ENCODE measurements at places on chromosomes 6 and 20.

GRCh38 chr20:4134861-4135379, 119.6 kb upstream of the RNF24 start:
- no peak for DNase-seq

DNA sequence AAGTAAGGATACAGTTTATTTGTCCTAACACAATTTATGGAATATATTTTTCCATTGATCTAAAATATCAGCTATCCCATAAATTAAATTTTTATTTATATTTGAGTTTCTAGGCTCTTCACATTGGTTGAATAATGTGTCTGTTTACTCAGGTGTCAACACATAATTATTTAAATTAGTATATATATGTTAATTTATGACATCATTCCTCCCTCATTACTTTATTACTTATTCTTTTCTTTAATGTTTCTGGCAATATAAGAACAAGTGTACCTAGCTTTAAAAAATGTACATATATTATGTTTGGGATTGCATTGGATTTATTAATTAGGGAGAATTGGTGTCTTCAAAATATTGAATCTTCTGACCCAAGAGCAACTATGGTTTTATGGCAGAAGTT, 31.2 kb upstream of the TCF21 start:
- DNase-seq, result no peak

- DNase-seq, result no peak
These were observed 90.0 kb downstream of the PLG start for GRCh38 chr6:160791981-160792418.

DNA sequence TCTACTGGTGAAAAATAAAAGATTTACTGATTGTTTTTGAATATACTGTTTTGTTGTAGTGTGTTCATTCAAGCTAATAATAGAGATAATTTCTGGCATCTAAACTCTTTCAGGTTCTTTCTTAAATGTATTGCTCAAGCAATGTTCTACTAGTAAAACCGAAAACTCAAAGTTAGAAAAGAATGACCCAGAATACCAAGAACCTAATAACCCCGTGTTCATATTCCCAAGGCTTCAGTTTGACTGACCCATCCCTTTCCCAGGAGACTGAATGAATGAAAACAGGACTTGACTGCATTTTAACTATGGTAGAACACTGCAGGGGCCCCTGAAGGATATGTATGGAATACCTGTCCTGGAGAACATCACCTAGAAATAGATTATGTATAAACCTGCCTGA, 375.3 kb downstream of the MAFB start:
- no peak for DNase-seq

DNA sequence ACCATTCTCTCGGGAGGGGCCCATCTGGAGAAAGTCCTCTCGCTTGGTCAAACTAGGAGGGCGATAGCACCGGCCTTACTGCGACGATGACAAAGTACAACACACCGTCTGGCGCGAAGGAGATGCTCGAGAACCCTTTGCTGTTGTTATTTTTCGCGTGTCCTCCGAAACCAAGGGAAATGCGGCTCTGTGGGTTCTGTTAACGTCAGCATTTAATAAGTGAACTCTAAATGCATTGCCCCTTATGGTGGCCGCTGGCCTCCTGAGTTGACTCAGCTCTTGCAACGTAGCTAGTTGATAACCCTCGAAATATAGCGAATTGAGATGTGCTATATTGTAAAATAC, 577 bp upstream of the SCAND1 start:
- no peak for DNase-seq

DNA sequence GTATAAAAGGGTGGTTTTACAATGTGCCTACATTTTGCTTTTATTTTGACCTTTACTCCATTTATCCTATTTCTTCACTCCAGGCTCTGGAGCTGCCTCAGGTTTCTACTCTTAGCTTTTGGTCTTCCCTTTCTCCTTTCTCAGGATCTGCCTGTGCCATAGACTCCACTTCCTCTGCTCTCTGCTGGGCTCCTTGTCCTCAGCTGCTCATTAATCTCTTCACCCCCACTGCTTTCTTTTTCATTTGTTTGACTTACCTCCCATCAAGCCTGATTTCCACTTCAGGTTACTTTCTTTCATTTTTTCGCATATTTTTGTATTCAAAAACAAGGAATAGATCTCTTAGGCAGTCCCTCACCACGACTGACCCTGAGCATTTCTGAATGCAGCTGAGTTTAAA, 106.8 kb downstream of the COL19A1 start:
- no peak for DNase-seq

Data from sciatic nerve (tissue), 2 donors.